Activated naive CD4-positive, alpha-beta T cell (primary cell): ENCODE measurements at places on chromosomes 1 and 21.

- DNase-seq = no peak
Measured at GRCh38 chr1:48581270-48581669, 109.3 kb upstream of the SPATA6 start.

GRCh38 chr1:218933513-218933912 is 240.2 kb upstream of the LYPLAL1 start:
- no peak for DNase-seq

DNA sequence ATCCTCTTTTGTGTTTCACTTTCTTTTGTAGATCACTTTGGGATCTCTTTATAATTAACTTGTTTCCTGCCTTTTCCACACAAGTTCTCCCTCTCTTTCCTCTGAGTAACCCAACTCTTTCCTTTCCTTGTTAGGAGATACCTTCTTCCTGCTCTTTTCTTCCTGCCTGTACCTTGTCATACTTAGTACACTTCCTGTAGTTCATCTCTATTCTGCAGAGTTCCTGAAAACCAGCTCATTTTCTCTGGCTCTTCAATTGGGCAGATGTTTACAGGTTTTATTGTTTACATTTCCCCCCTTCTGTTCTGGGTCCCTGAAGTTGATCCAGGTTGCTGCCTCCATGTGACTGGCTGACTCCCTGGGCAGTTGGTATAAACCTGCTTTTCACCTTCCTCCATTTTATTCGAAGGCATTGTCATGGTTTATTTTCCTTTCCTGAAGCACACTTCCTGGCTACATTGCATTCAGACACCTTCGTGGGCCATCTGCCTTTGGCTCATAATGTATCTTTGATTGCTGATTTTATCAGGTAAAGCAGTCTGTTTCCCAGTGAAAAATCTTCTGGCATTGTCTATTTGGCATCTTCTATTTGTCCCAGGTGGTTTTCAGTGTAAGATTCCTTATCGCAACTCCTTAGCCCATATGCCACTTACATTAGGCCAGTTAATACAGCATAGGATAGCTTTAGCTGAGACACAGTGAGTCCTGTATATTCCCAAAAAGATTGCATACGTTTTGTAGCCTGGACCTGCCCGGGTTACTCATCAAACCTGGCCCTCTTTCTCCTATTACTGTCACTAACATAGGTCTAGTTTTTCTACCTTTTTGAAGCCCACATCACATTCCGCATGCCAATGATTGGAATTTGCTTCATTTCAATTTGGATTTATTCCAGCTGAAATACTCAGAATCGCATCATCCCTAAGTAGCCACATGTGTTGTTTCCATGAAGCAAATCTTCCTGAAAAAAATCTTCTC is 15.4 kb downstream of the CTH start:
- DNase-seq = no peak

DNA sequence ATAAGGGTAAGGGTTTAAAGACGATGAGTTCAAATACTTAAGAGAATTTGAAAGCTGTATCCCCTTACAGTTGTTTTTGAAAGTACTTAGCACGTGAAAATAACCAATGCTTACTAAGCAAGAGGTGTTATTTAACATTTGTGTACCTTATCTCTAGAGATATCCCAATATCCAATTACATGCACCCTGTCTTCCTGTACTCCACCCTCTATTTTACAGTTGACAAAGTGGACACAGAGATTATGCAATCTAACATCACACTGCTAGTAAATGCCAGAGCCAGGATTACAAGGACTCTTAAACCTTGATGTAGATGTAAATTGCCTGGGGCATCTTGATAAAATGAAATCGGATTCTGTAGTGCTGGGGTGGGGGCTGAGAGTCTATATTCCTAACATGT is 72.0 kb downstream of the GDAP2 start:
- DNase-seq = no peak

DNA sequence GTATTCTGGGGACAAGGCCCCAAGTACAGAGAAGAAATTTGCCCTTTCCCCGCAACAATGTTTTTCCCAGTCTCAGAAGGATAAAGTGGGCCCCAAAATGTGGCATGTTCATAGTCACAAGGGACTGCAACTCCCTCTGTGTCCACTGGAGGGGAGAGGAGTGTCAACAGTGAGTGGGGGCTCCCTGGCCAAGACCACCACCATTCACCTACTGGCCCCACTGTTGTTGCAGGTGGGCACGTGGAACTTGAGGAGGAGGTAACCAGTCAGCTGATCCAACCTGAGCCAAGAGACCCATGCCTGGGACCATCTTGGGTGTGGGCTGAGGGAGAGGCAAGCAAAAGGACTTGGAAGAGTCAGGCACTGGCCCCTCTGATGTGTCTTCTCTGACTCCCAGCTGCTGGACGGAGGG is 777 bp downstream of the NUDT17 start:
- DNase-seq = no peak

DNA sequence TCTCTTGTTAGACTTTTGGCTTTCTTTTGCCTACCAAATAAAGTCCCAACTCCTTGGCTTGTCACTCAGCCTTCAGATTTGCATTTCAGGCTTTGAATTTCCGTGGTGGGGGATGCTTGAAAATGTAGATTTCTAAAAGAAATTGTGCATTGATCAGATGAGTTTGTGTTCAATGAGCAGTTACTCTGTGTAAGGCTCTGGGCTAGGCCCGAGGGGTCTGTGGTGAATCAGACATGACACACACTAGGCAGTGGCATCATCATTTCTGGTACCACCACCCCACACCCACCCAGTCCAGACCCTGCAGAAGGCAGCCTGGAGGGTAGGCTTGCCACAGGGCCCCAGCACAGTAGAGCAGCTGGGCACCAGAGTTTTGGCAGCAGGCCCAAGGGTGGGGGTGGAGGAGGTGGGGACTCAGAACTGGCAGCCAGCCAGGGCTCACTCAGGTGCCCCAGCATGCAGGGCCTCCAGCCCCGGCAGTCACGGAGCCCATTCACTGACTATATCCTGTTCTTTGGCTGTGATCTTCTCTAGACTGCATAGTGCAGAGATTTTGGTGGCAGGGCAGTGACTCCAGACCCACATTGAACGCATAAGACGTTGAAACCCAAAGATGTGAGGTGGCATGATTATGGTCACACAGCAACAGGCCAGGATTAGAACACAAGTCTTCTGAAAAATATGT is 97.2 kb upstream of the ARTN start:
- DNase-seq = peak; percentile 63

DNA sequence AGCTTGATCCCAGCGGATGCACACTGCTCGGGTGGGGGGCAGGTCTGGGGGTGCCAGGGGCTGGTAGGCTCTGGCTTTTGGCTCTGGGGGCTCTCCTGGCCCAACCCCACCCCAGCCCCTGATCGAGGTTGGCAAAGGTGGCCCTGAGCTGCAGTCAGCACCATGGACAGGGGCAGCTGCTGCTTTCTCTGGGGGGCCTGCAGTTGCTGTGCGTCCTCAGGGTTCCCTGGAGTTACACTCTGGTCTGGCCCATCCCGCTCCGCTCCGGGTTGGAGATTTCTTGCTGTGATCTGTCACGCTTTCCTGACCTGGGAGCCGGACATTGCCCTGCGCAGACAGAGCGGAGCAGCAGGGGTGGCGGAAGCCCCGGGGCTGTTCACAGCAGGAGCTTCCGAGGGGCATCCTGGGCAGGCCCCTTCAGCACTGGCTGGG is 8.0 kb upstream of the PLCH2 start:
- DNase-seq = peak; percentile 27

DNA sequence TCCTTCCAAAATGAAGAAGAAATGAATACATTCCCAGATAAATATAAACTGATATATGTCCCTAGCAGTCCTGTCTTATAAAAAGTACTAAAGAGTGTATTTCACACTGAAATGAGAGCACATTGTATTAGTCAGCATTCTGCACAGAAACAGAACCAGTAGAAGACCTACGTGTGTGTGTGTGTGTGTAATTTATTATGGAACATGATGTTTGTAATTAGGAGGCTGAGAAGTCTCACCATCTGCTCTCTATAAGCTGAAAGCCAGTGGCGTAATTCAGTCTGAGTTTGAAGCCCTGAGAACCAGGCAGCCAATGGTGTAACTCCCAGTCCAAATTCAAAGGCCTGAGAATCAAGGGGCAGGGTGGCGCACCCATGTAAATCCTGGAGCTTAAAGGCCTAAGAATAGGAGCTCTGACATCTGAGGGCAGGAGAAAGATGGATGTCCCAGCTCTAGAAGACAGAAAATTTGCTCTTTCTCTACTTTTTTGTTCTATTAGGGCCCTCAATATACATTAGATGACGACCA is 146.5 kb upstream of the LYPLAL1 start:
- no peak for DNase-seq

DNA sequence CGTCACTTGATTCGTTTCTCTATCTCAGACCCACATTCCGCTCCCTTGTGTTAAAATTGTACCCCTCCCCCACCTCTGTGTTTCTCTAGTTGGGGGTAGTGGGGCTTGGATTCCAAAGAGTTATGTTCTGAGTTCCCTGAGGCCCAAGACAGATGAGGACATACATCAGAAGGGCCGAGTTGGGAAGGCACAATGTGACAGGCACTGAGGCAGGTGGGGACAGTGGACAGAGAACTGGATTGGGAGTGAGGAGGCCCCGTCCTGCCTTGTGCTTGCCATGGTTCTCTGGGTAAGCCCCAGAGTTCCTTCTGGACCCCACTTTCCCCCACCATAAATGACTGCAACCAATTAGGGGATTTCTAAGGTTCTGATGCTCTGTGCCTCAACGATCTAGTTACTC is 80.5 kb upstream of the ETV3 start:
- DNase-seq = no peak

- DNase-seq = no peak
Measured at GRCh38 chr1:12245116-12245515, 15.3 kb downstream of the VPS13D start.

DNA sequence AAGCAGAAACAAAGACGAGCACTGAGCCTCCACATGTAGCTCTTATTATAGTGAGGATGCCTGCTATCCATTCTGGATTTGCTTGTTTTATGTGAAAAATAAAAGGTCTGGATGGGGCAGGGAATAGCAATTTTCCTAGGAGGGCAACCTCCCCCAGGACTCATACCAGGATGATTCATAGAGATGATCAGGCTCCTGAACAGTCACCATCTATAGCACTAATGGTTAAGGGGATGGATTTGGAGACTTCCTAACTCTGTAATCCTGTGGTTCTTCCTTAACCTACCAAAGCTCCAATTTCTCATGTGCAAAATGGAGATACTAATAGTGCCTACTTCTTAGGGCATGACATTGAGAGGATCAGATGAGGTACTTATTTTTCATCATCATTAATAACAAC is 34.5 kb upstream of the CD58 start:
- DNase-seq = no peak

- no peak for DNase-seq
Measured at GRCh38 chr1:229374485-229374884, 31.6 kb upstream of the CCSAP start.

GRCh38 chr1:218472885-218473284 is 127.7 kb downstream of the TGFB2 start:
- DNase-seq = no peak

GRCh38 chr1:56313560-56313959 is 265.8 kb downstream of the PLPP3 start:
- DNase-seq = no peak
